ENCODE measurements at places on chromosomes 3 and 15. TPM values are rescaled to one million over a fixed set of nuclear protein-coding genes. Genes with fewer than 3 reads are reported as not detected.

PROK2 gene
- 19.0 TPM for polyA plus RNA-seq

TGM5 gene
- polyA plus RNA-seq: 0.06 TPM

SHC4 gene
- 0.09 TPM for polyA plus RNA-seq

PDIA5 gene
- 9.1 TPM for polyA plus RNA-seq

CILP gene
- 2.6 TPM for polyA plus RNA-seq

KNG1 gene
- not detected for polyA plus RNA-seq

TGM4 gene
- 0.22 TPM for polyA plus RNA-seq

ILDR1 gene
- 4.9 TPM for polyA plus RNA-seq

ATP10A gene
- 2.4 TPM for polyA plus RNA-seq

WDR72 gene
- 0.60 TPM for polyA plus RNA-seq

RETNLB gene
- not detected for polyA plus RNA-seq

Data from adipose tissue (tissue), 3 donors.